Cardiac ventricle fibroblast (primary cell): ENCODE measurements at places on chromosomes 5 and 9. TPM values are rescaled to one million over a fixed set of nuclear protein-coding genes. Genes with fewer than 3 reads are reported as not detected.

FAM153A gene
- not detected in 2 replicates for total RNA-seq

ORM2 gene
- not detected in 2 replicates for total RNA-seq

TUSC1 gene
- 5.7 and 8.0 TPM in 2 replicates for total RNA-seq

MYOT gene
- not detected in 2 replicates for total RNA-seq

PCDHGB1 gene
- 1.6 and 2.6 TPM in 2 replicates for total RNA-seq

IFNA2 gene
- not detected in 2 replicates for total RNA-seq
